ENCODE measurements at places on chromosomes 11 and 22.
A peak's percentile ranks its signal among the peaks of the same experiment; 100 is the strongest.

- no peak for DNase-seq
Observed at GRCh38 chr11:65058012-65058411, 341 bp downstream of the NAALADL1 start.

GRCh38 chr11:31059529-31059928 lies 310.0 kb downstream of the DCDC1 start:
- DNase-seq: no peak

GRCh38 chr11:36065436-36065835 lies 121.6 kb downstream of the LDLRAD3 start:
- DNase-seq: no peak

DNA sequence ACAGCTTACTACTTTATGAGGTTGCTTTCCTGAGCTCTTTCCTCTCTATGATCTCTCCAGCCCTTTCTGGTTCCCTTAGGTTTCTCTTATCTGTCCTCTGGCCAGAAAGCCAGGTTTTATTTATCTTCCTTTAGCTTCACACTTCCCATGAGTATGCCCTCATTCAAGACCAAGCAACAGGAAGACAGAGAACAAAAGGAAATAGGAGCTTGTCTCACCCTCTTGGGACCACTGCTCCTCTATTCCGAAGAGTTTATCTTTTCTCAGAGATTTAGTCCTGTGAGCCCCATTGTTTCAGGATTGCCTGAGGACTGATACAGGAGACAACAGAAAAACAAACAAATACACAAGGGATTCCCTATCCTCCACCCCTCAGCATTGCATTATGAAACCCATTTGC lies 62.4 kb upstream of the CCDC179 start:
- DNase-seq: no peak

DNA sequence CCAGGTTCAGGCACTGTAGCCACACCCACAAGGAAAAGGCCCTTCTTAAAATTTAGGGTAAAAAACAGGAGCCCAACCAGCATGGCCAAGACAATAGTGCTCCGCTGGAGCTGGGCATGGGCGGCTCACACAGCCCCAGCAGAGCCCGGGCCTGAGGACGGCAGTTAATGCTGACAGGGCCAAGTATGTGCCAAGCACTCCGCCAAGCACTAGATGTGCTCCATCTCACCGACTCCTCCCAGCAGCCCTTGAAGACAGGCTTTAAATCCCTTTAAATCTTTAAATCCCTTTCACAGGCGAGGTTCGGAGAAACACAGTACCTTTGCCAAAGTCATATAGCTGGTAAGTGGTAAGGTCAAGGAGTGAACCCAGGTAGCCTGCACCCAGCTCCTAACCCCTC lies 4.8 kb downstream of the ARFGAP2 start:
- DNase-seq: no peak

- no peak for DNase-seq
Observed at GRCh38 chr11:77217156-77217555, 84.3 kb downstream of the GDPD4 start.

GRCh38 chr11:11871991-11872401 lies 30.2 kb downstream of the USP47 start:
- no peak for DNase-seq

- DNase-seq: no peak
Observed at GRCh38 chr11:15579287-15580001, 464.7 kb downstream of the INSC start.

GRCh38 chr11:110196241-110196754 lies 100.1 kb downstream of the RDX start:
- DNase-seq: no peak

DNA sequence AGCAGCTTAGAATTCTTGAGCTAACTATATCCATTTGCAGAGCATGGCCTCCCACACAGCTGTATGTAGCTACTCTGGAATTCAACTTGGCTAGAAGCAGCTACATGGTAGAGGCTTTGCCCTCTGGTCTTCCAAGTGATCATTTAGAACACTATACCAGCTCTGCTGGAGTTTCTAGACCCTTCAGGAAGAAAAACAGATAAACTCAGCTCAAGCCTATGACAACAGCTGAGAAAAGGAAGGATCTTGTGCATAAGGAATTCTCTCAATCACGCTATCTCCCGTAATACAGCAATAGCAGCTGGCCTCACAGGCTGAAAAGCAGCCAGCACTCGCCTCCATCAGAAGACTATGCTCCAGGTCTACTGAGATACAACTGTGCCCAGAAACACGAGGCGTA lies 50.6 kb upstream of the APOA1 start:
- DNase-seq: no peak

DNA sequence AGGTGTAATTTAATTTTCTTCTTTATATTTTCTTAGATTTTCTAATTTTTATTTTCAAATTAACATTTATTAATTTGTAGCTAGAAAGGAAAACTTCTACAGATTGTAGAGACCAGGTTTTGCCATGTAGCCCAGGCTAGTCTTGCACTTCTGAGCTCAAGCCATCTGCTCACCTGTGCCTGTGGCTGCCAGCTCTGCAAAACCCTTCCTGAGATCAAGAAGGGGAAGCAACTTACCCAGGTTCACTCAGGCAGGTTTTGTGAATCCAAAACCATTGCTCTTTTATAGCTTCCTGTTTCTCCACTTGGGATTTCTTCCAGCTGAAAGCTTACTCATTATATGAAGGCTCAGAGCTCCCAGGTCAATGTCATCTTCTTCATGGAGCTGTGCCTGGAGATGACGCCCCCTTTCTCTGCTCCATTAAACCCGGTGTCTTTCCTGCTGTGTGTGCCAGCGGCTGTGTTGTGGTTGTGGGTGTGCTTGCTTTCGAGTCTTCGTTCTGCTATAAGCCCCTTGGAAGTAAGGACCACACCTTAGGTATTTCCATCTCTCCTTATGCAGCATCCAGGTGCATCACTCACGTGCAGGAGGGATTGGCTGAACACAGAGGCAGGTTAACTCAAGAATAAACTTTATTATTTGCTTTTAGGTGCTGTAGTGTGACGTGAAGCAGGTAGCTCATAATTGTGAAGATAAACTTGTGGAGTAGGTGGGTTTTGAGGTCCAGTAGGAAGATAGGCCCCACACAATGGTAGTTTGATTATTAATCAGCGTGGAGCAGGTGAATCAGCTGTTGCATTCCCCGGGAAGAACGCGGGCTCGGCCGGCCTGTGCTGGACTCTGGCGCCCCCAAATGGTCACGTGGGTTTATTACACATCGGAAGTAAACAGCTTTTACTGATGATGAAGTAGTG lies 42.2 kb upstream of the INCENP start:
- DNase-seq: peak; percentile 75

GRCh38 chr11:13110929-13111812 lies 102.1 kb downstream of the RASSF10 start:
- peak; percentile 63 for DNase-seq

DNA sequence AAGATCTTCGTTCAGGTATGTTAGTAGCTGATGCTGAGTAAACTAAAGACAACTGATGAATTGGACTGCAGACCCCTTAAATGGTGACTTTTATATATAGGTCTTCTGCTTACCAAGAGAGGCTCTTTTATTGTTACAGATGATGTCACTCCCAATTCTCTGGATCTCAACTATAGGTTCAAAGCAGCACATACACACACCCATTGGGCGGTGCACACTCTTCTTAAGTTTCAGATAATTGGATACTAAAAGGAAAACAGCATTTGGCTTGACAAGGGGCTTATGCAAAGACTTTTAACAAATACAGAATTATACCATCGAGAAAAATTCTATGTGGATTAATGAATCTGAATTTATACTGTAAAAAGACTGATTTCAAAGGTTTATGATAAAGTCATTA lies at the start of gene PTH:
PTH (minus strand) TSS at position 69 of the 400 bp plus-strand sequence. CDS start 3,142 bp downstream, outside the sequence.
- no peak for DNase-seq

GRCh38 chr22:37491559-37492427 lies 5.6 kb upstream of the MFNG start:
- DNase-seq: peak; percentile 24

DNA sequence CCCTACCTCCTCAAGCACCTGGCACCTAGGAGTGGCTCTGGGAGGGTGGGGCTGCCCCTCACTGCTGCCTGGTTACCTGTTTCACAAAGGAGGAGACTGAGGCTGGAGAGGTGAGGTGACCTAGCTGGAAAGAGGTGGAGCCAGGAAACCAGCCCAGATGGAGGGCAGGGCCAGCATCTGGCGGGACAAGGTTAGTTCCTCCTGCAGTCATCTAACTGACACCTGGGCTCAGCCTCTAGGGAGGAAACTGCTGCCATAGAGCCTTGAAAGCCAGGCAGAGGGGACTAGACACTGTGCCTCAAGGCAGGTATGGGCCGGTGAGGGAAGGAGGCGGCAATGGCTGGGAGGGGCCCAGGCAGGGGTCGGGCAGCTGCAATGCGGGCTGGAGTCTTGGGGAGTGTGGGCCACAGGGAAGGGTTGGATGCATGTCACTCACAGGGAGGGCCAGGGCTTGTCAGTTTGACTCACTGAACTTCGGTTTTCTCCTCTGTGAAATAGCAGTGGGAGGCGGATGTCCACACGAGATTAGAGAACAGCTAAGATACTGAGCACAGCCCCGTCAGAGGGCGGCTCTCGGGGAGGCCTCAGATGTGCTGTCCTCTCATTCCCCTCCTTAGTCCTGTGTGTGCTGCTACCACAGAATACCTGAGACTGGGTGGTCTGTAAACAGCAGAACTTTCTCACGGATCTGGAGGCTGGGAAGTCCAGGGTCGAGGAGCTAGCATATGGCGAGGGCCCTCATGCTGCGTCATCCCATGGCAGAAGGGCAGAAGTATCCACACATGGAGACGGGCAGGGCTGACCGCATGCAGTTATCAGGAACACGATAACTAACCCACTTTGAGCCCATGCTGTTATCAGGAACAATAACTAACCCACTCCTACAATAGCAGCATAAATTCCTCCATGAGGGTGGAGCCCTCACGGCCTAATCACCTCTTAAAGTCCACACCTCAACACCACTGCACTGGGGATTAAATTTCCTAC lies 16.1 kb downstream of the MGAT3 start:
- DNase-seq: peak; percentile 60

GRCh38 chr11:131609921-131610320 lies 239.5 kb downstream of the NTM start:
- DNase-seq: no peak

DNA sequence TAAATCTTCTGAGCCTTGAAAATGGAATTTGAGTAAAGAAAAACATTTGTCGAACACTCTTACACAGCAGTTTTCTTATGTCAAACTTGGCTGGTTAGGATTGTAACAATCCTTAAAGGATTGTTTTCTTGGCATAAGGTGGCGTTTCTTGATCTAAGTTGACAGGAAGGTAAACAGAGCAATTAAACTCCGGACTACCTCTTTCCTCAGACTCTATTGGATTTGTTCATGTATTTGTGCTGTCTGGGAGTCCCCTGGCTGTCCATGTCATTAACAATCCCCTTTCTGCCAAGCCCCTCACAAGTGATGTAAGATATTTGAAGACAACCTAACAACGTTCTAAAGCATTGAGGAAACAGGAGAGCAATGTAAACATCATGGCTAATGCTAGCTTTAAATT lies 222.5 kb upstream of the SNX19 start:
- DNase-seq: no peak

DNA sequence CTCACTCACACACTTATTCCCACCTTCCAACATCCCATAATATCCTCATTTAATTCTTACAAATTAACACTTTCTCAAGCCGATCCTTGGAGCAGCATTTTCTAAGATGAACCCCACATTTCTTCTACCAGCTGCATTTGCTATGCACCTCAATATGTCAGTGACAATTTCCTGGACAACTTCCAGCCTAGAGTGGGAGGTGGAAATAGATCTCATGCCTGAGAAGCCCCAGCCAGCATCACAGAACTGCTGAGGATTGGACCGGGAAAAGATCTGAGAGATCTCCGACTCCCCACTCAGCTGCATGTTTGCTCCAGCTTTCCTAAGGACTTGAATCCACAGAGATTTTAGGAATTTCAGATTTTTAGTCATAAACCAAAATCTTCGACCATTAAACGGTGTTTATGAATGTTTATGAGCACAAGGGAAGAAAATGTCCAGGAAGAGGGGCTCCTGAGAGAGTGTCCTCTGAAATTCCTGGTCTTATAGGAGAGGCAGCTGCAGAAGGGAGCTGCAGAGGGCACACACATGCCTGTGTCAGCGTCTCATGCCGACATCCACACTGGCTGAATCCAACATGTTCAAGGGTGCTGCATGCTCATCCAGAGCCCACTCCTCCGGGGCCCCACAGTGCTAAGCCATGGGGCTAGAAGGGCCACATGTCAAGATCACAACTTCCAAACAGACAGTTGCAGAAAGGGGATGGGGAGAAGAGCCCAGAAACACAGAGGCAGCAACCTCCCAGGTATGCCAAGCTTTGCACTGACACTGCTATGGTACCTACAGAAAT lies 68.6 kb downstream of the MICAL3 start:
- DNase-seq: no peak

DNA sequence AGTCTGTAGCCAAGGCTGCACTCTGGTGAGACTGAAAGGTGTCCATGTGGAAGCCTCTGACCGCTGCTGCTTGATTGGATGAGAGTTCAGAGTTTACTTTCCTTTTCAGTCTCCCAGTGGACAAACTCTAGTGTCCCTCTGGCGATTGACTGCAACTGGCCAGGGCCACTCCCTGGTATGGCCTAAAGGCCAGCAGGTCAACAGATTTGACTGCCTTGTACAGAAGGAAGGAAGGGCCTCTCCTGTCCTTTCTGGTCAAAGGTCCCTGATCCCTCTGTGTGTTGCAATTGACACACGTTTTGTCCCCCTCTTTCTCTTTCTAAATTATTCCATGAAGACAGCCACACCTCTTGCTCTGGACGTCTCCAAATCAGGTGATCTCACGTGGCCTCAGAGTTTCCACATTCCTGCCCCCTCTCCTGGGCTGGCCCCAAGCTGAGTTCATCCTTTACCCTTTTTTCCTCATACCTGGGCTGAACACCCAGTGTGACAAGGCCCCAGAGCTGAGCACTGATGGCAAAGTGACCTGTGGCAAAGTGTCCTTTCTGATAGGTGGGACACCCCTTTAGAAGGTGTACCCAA lies 18.7 kb upstream of the FBLN1 start:
- no peak for DNase-seq

DNA sequence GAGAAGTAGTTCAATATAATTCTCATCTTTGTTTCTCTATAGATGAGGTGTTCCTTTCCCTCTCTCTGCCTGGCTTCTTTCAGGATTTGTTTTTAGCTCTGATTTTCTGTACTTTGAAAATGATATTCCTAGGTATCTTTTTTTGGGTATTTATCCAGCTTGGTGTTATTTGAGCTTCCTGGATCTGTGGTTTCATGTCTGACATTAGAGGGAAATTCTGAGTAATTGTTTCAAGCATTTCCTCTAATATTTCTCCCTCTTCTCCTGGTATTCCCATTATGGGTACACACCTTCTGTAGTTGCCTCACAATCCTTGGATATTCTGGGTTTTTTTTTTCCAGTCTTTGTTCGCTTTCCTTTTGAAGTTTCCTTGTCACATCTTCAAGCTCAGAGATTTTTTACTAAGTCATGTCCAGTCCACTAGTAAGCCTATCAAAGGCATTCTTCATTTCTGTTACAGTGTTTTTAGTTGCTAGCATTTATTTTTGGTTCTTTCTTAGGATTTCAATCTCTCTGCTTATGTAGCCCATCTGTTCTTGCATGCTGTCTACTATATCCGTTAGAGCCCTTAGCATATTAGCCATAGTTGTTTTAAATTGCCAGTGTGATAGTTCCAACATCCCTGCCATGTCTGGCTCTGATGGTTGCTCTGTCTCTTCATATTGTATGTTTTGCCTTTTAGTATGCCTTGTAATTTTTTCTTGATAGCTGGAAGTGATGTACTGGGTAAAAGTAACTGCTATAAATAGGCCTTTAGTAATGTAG lies 5.8 kb downstream of the CCDC81 start:
- DNase-seq: no peak

- no peak for DNase-seq
Observed at GRCh38 chr11:134364261-134364660, 32.5 kb downstream of the GLB1L2 start.
